Vein endothelial cell (primary cell): ENCODE measurements at places on chromosomes 2 and 18. TPM values are rescaled to one million over a fixed set of nuclear protein-coding genes. Genes with fewer than 3 reads are reported as not detected.

The SLC23A3 gene
- total RNA-seq: 2.3 and 2.6 TPM in 2 replicates

The RTKN gene
- 10.8 and 17.0 TPM in 2 replicates for total RNA-seq

The PROKR1 gene
- total RNA-seq: under 0.01 TPM in 1 of 2 replicates, not detected in the other

The NYAP2 gene
- not detected in 2 replicates for total RNA-seq

The SLC9A4 gene
- under 0.01 TPM in 2 replicates for total RNA-seq

The CSRNP3 gene
- total RNA-seq: under 0.01 and 0.19 TPM in 2 replicates

The KCMF1 gene
- total RNA-seq: 65.0 and 102 TPM in 2 replicates

The ZSWIM2 gene
- under 0.01 and 0.10 TPM in 2 replicates for total RNA-seq

The RASGRP3 gene
- total RNA-seq: 117 and 201 TPM in 2 replicates

The ROCK1 gene
- total RNA-seq: 38.2 and 39.2 TPM in 2 replicates

The KLHL14 gene
- total RNA-seq: under 0.01 and 0.38 TPM in 2 replicates

The ASB18 gene
- not detected in 2 replicates for total RNA-seq

The ARL4C gene
- total RNA-seq: 7.5 and 8.1 TPM in 2 replicates

The RNF149 gene
- total RNA-seq: 53.6 and 83.2 TPM in 2 replicates

The TTN gene
- total RNA-seq: 2.6 and 3.3 TPM in 2 replicates

The PTH2R gene
- not detected in 2 replicates for total RNA-seq

The SNX17 gene
- 112 and 136 TPM in 2 replicates for total RNA-seq

The TDRD15 gene
- not detected in 2 replicates for total RNA-seq

The TXNDC2 gene
- total RNA-seq: 0.10 TPM in 1 of 2 replicates, not detected in the other

The ABCB11 gene
- 0.57 and 0.98 TPM in 2 replicates for total RNA-seq

The ALK gene
- total RNA-seq: not detected in 2 replicates

The UPP2 gene
- total RNA-seq: not detected in 2 replicates

The AOX1 gene
- 6.8 and 10.1 TPM in 2 replicates for total RNA-seq

The TAF4B gene
- 3.6 and 4.7 TPM in 2 replicates for total RNA-seq

The SALL3 gene
- not detected in 2 replicates for total RNA-seq

The TMEM87B gene
- total RNA-seq: 39.5 and 41.8 TPM in 2 replicates

The CDK15 gene
- not detected in 2 replicates for total RNA-seq

The HMSD gene
- total RNA-seq: not detected in 2 replicates

The EPHA4 gene
- 22.9 and 39.4 TPM in 2 replicates for total RNA-seq

The SLC19A3 gene
- 0.33 TPM in 1 of 2 replicates, not detected in the other for total RNA-seq

The SLC11A1 gene
- total RNA-seq: under 0.01 and 0.10 TPM in 2 replicates

The SAG gene
- not detected in 2 replicates for total RNA-seq

The CDH2 gene
- total RNA-seq: 5.8 and 7.5 TPM in 2 replicates

The WDR54 gene
- total RNA-seq: 32.2 and 36.9 TPM in 2 replicates

The RNF103 gene
- total RNA-seq: 25.5 and 28.6 TPM in 2 replicates

The TWIST2 gene
- total RNA-seq: 1.6 and 1.8 TPM in 2 replicates

The RAD51AP2 gene
- not detected in 2 replicates for total RNA-seq

The FBXO41 gene
- total RNA-seq: 0.33 and 0.96 TPM in 2 replicates

The ZAP70 gene
- not detected in 2 replicates for total RNA-seq

The PLEKHA3 gene
- 10.5 and 14.2 TPM in 2 replicates for total RNA-seq

The ZNF804A gene
- total RNA-seq: 0.33 and 0.38 TPM in 2 replicates

The SPDYA gene
- total RNA-seq: 0.33 and 0.67 TPM in 2 replicates
